HTR-8/SVneo (cell line): ENCODE measurements at places on chromosomes 4 and X.

DNA sequence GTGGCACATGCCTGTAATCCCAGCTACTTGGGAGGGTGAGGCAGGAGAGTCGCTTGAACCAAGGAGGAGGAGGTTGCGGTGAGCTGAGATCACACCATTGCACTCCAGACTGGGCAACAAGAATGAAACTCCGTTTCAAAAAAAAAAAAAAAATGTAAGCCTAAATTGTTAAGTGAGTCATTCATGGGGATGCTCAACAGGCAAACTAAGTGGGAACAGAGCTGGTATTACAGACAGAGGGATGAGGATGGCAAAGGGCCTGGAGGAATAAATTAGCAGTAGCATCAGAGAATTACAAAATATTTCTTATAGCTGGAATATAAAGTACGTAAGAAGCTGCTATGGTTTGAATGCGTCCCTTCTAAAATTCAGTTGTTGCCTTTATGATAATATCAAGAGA lies 43.4 kb upstream of the OGT start:
- DNase-seq: no peak

DNA sequence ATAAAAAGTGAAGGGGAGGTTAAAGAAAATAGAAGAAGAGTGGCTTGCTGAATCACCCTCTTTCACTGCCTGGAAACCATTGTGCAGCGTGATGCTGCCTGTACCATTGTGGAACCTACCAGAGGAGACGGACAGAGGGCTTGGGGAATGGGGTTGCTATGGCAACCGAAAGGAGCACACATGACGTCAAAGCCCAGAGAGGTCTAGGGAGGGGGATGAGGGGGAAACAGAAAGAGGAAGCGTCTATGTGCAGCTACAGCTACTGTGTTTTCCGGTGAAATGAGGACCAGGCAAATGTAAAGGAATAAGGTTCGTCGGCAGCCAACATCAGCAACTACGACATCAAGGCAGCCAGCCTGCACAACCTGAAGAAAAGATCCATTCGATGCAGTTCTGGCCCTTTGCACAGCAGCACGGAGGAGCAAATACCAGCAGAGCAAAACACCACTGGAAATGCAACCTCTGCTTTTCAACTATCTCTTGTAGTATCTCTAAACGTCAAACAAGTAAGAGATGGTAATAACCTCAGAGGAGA lies at the start of gene MAPK10:
TSS of gene MAPK10 (minus strand) at position 110 of the 535 bp plus-strand sequence.
- DNase-seq: peak; percentile 10

DNA sequence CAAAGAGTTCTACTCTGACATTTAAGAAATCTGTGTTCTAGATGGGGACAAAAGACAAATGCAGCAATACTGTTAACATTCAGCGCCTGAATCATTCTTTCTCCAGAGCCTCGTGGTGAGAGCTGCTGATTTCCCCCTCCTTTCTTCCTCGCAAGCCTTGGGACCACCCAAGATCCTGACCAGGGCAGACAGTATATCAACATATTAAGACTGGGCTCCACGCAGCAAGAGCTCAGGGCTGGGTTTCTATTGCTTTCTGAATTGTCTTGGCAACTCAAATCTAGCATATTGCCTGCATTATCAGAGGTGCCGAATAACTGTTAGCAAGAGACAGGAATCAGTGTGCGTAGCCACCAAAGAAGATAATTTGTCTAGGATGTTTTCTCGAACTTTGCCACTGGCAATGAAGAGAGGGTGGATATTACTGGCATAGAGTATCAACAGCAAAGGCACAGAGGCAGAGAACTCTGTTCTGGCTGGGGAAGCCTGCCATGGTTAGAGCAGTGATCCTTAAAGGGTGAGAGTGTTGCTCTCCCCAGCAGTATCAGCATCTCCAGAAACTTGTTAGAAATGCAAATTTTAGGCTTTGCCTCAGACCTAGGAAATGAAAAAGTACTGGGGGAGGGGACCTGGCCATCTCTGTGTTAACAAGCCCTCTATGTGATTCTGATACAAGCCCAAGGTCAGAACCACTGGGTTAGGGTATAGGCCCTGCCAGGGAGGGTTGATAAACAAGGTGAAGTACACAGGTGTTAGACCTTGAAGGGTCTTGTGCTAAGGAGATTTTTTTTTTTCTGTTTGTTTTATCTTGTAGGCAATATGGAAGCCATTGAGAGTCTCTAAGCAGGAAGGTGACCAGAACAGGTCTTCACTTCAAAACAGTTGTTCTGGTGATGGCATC lies 46.2 kb upstream of the MID1IP1 start:
- no peak for DNase-seq

DNA sequence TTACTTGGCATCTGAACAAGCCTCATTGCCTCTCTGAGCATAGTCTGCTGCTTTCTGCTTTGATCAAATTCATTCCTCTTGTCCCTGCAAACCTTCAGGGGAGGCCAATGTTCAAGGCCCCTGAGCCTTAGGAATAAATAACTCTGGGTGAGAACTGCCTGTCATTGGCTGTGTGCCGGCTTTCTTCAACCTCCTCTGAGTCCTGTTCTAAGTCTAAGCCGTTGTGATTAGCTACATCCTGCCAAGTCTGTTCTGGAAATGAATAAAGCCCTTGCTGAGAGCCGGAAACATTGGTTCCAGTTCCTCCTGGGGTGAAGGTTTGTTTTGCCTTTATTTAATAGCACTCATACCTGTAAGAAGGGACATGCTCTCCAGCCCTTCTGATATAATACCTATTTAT lies 13.8 kb downstream of the RNF4 start:
- no peak for DNase-seq

GRCh38 chr4:151874328-151874727 lies 113.5 kb upstream of the GATB start:
- DNase-seq: no peak

DNA sequence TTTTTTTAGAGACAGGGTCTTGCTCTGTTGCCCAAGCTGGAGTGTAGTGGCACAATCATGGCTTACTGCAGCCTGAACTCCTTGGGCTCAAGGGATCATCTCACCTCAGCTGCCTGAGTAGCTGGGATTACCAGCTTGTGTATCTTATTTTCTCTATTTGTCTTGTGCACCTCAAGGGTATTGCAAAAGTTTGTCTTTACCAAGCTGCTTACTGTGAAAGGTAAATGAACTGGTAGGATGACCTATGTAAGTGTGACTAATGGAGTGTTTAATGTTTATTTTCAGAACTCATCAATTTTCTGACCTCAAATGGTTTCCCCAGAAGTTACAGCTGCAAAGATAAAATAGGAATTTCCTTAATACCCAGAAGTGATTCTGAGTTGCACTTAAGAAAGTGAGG lies 5.3 kb upstream of the FGA start:
- DNase-seq: no peak

DNA sequence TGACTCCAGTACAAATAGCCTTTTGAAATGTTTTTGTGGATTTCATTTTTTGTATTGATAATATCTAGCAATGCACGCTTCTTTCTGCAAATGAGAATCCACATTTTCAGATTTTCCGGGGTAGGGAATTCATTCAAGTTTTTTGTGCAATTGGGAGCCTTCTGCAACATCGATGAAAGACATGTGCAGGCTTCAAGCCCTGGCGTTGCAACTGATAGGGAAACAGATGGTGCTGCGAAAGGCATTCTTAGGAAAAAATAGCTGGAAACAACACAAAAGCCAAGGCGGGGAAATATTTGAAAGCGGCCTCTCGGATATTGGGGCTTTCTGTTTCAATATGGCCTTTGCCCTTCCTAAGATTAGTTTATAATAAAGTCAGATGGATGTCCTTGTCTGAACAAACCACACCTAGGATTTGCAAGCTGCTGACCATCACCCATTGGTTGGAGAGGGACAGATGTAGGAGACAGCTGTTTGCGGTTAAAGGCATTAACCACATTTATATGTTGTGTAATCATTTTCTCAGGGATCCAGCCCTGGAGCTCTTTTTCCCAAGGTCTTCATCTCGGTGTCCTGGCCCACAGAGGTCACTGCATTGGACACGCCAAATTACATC lies 136.5 kb downstream of the PRKX start:
- no peak for DNase-seq

GRCh38 chr4:174402470-174403176 lies 118.9 kb downstream of the CEP44 start:
- DNase-seq: no peak

DNA sequence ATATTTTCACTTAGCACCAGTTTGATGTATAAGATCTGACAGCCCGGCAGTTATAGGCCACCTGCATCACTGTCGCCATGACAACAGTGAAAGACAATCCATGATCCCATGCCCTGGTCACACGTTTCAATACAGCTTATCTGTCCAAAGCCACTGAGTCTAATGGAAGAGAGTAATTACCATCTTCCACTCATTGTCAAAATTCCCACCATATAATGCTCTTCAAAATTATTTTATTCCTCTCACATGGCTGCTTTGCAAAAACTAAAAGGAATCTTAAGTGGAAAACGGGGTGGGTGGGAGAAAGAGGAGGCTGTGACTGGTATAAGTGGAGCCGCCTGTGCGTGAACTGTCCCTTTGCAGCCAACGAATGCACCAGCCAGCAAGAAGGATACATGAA lies 44.2 kb downstream of the MAML3 start:
- DNase-seq: no peak

- peak; percentile 3 for DNase-seq
Measured at GRCh38 chrX:101287402-101287801, 3.7 kb downstream of the TAF7L start.

DNA sequence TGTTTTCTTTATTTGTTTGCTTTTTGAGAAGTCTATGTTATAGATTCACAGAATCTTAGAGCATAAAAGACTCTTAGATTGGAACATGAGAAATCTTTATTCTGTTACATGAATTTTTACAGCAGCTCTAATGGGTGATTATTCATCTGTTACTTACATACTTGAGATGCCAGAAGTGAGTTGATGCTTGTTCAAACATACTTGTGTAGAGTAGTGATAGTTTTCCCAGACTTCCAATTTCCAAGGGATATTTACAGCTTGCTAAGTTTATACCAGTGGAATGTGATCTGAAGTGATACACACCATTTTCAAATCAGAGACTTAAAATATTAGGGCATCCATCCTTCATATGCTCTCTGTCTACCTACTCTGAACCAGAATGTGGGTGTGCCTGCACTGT lies 252.9 kb upstream of the SMIM31 start:
- DNase-seq: peak; percentile 3
